ENCODE measurements at places on chromosomes 3 and 15. TPM values are rescaled to one million over a fixed set of nuclear protein-coding genes. Genes with fewer than 3 reads are reported as not detected.
A peak's percentile ranks its signal among the peaks of the same experiment; 100 is the strongest.

The ITIH1 gene
- total RNA-seq = 0.91 TPM

The CCR3 gene
- total RNA-seq = not detected

The RGMA gene
- total RNA-seq = 12.4 TPM

The SEMA5B gene
- total RNA-seq = 0.40 TPM

The CYP1A2 gene
- not detected for total RNA-seq

The DGKG gene
- 0.64 TPM for total RNA-seq

- no peaks in the 10 kb centered on the region for H3K4me1 ChIP-seq
- H3K27ac ChIP-seq = no peak overlapping the region
- H3K36me3 ChIP-seq = no peaks in the 10 kb centered on the region
These were observed 139.2 kb upstream of the WNT5A start for GRCh38 chr3:55626279-55626665.

DNA sequence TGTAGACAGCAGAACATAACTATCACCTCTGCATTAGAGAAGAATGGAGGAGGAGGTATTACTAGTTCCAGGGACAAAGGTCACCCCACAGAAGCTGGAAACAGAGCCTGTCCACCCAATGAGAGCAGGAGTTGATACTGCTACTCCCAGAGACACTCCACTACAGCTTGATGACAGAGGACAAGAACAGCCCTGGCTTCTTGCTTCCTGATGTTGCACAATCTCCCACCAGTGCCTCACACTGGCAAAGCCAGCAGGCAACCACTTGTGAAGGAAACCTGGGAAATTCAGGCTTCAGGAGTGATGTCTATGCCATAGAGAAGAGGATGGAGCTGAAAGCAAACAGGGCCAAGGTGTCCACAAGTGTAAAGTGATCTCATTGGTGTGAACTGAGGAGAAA is 78.0 kb upstream of the POU1F1 start:
- H3K36me3 ChIP-seq = no peaks in the 10 kb centered on the region
- no peaks in the 10 kb centered on the region for H3K4me1 ChIP-seq
- no peaks in the 10 kb centered on the region for H3K27me3 ChIP-seq
- no peak overlapping the region for H3K27ac ChIP-seq

DNA sequence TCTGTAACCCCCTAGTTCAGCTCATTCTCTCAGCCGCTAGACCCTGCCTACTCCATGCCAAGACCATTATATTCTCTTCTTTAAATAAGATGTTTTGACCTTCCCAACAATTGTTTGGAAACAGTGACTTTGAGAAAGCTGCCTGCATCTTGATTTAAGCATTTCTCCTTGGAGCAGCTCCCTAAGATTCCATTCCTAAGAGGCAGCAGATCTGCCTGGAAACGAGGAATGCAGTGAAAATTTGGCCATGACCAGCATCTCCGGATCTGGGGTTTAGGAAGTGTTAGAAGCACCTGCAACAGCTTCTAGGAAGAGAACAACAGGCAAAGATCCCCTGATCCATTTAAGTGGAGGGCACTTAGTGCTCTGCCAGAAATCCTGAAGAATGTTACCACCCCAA is 235.7 kb downstream of the NTRK3 start:
- no peak for DNase-seq
- H3K4me1 ChIP-seq = no peaks in the 10 kb centered on the region
- no peak overlapping the region for H3K4me3 ChIP-seq

DNA sequence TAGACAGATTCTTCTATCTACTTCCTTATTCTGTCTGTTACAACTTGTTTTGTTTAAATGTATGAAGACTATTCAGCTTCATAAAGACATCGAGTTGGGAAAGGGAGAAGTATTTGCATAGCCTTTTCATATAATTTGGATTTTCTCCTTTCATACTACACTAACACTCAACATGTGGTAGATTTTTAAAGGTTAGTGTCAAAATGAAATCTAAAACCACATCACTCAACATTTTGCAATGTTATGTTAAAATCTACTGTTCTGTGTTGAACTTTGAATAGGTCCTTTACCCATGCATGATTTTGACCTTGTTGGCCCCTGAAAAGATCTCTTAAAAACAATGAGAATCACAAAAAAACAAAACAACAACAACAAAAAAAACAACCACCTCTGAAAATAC is 860.9 kb downstream of the ROBO1 start:
- H3K36me3 ChIP-seq = no peaks in the 10 kb centered on the region
- H3K4me3 ChIP-seq = no peak overlapping the region
- H3K27me3 ChIP-seq = no peaks in the 10 kb centered on the region

DNA sequence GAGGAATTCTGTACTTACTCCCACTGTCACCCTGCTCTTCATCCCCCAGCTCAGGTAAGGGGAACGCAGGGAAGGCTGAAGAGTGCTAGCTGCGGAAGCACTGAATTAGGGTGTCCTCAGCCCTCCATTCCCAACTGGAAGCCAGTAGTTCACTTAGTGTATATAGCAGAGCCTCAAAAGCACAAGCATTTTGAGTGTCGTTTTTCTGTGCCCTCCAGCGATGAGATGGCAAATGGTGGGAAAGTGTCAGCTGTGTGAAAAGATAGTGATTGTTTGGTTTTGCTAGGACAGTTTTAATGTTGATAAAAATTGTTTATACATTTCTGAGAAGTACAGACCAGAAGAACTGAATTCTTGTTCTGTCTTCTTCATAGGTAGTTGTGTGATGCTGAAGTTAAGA is 10.8 kb downstream of the MRPS22 start:
- H3K4me1 ChIP-seq = no peaks in the 10 kb centered on the region
- DNase-seq = no peak
- H3K4me3 ChIP-seq = no peak overlapping the region
- no peak overlapping the region for H3K27ac ChIP-seq
- no peaks in the 10 kb centered on the region for H3K27me3 ChIP-seq

DNA sequence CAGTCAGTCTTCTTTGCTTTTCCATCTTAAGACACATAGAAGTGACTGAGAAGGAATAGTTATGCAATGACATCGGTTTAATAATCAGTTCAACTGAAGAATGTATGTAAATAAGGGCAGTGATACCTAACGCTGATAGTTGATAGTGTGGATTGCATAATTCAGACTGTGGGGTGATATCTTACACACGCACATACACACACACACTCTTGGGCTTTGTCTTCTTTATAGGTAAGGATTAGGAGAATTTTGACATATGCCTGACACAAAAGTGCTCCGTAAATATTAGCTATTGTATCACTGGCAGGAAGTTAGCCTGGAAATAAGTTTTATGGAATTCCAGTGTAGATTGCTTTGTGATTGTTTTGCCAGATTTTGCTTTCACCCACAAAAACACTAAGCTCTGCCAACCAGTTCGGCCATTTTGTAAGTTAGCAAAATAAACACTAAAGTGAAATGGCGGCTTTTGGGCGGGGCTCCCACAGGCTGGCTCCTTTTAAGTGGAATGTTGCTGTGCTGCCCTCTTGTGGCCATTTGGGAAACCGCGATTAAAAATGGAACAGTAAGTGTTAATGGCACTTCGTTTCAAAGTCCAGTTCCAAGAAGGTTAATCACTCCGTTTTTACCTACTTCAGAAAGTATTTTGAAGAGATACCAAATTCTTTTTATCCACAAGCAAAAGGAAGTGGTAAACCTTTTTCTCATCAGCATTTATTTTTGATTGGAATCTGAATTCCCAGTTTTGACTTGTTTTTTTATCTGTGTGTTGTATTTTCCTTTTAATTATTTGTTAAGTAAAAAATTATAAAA is 17.7 kb downstream of the CHD2 start:
- peaks cover 31% of the 10 kb centered on the region for H3K4me1 ChIP-seq
- no peaks in the 10 kb centered on the region for H3K27me3 ChIP-seq
- no peak overlapping the region for H3K4me3 ChIP-seq
- H3K27ac ChIP-seq = peak overlapping the region; percentile 76
- DNase-seq = peak; percentile 99
- no peaks in the 10 kb centered on the region for H3K36me3 ChIP-seq

GRCh38 chr3:52041118-52041731 is 15.1 kb downstream of the DUSP7 start:
- no peaks in the 10 kb centered on the region for H3K36me3 ChIP-seq
- no peaks in the 10 kb centered on the region for H3K4me1 ChIP-seq
- H3K4me3 ChIP-seq = no peak overlapping the region
- no peaks in the 10 kb centered on the region for H3K27me3 ChIP-seq

GRCh38 chr15:25182736-25183445 is 228.1 kb downstream of the SNRPN start:
- H3K4me3 ChIP-seq = no peak overlapping the region
- no peak for DNase-seq
- no peaks in the 10 kb centered on the region for H3K36me3 ChIP-seq
- H3K27me3 ChIP-seq = no peaks in the 10 kb centered on the region

GRCh38 chr15:74007820-74008371 is 13.4 kb downstream of the PML start:
- no peak overlapping the region for H3K4me3 ChIP-seq
- no peak for DNase-seq
- H3K36me3 ChIP-seq = no peaks in the 10 kb centered on the region
- no peak overlapping the region for H3K27ac ChIP-seq
- no peaks in the 10 kb centered on the region for H3K27me3 ChIP-seq

DNA sequence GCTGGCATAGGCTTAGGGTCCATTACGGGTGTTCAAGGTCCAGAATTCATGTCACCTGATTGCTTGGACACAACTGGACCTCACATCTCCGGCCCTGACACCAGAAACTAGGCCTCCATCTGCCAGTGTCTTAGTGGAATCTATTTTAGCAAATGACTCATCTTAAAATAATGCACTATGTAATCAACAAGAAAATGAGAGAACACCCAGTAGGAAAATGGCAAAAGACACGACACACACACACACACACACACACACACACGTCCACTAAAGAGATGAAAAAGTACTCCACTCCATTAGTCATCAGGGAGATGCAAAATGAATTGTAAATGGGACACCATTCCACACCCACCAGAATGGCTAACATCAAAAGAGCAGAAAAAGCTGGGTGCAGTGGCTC is 11.2 kb downstream of the APBA2 start:
- H3K27me3 ChIP-seq = no peaks in the 10 kb centered on the region
- no peak overlapping the region for H3K4me3 ChIP-seq
- H3K4me1 ChIP-seq = no peaks in the 10 kb centered on the region
- no peaks in the 10 kb centered on the region for H3K36me3 ChIP-seq
- H3K27ac ChIP-seq = no peak overlapping the region

Measured in colonic mucosa (tissue), 4 donors.